Subcutaneous adipose tissue (tissue), 4 donors: ENCODE measurements at places on chromosomes 4 and X. TPM values are rescaled to one million over a fixed set of nuclear protein-coding genes. Genes with fewer than 3 reads are reported as not detected.

Gene CT45A2
- total RNA-seq: not detected

Gene MAGEE1
- total RNA-seq: 1.1 TPM

Gene GPR173
- total RNA-seq: 1.1 TPM

Gene TAF7L
- not detected for total RNA-seq

Gene GPR78
- not detected for total RNA-seq
